ENCODE measurements at places on chromosomes 2 and 18.

GRCh38 chr18:36354989-36355388, 57.5 kb downstream of the FHOD3 start:
- no peak for DNase-seq

DNA sequence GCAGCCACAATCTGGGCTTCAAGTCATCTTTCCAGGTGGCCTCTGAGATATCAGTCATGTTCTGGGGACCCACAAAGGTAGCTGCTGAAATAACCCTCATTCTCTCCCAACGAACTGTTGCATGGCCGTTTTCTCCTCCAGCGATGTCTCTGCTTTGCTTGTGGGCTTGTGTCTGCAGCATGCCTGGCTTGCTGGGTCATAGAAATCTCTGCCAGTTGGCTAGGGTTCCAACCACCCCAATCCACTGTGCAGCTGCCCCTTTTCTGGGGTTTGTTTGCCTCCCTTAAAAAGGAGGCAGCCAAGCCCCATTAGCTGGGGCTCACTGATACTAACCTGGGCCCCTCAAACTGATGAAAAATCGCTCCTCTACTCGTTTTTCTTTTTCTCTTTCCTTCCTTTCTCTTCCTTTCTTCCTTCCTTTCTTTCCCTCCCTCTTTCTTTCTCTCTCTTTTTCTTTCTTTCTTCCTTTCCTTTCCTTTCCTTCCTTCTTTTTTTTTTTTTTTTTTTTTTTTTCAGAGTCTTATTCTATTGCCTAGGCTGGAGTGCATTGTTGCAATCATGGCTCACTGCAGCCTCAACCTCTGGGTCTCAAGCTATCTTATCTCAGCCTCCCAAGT, 680.0 kb downstream of the EPHA4 start:
- DNase-seq, result no peak

DNA sequence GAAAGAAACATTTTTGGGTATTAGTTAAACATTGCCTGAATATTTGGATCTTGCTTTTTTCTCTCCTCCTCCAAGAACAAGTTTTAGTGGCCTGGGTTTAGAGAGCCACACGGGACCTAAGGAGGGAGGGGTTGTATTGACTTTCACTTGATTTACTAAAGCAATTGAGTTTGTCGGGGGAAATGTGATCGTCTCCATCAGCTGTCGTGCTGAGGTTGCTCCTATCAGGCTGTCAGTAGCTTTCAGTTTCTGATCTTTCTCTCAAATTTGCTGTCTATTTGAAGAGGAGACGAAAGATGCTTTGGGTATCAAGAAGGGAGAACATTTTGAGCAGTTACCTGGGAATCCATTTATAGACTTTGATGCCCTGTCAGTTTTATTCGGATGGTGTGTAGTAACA, 106.0 kb downstream of the SETBP1 start:
- no peak for DNase-seq

DNA sequence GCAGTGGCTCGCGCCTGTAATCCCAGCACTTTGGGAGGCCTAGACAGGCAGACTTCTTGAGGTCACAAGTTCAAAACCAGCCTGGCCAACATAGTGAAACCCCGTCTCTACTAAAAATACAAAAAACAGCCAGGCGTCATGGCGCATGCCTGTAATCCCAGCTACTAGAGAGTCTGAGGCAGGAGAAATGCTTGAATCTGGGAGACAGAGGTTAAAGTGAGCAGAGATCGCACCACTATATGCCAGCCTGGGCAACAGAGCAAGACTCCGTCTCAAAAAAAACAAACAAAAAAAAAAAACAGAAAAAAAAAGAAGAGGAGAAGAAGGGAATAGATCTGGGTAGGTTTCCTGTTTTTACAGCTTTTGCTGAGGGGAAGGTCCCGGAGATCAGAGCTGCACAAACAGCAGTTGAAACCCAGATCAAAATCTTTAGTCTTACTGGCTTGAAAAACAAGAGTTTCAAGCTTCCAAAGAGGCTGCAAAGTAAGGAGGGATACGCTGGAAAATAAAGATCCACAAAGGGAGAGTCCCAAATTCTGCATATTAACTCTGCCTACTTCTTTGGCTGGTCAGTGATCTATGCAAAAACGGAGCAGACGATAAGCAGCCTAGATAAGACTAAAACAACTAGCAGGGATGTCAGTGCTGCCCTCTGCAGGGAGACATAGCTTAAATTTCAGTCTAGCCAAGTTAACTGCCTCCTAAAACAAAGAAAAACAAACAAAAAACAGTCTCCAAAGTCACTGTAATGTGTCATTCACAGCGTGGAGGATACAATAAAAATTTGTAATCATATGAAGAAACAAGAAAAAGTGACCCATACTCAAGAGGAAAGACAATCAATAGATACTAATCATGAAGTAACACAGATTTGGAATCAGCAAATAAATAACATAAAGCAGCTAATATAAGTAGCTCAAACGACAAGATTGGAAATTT, 74.1 kb downstream of the TLK1 start:
- peak; percentile 62 for DNase-seq

- DNase-seq, result peak; percentile 72
These were observed 98.3 kb upstream of the ID2 start for GRCh38 chr2:8583400-8584173.

DNA sequence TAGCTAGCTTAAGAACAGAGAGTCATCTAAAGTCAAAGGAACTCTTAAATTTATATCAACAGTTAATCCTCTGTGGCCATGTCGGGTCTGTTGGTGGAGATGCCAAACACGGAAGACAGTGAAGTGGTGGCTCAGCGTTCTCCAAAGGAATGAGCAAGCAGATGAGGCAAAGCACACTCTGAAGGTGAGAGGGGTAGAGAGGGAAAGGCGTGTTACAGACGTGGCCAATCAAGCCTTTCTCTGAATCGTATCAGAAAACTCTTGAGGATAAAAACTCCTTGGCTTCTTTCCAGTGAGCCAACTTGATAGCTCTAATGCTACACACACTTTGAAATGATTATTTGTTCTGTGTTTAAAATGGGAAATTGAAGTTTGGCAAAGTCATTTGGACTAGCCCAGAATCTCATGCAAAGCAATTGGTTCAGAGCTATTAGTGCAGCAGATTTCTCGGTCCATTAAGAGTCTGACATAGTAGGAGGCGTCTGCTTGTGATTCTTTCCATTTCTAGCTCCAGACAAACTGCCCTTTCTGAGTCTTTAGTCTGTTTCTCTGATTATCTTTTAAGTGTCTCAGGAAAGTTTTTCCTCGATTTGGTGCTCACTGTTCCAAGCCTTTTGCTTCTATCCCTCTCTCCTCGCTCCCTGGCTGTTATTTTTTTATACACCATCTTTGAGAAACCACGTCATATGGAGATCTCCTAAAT, 57.5 kb upstream of the CPO start:
- DNase-seq, result no peak

- DNase-seq, result no peak
These were observed 1.7 kb upstream of the FOSL2 start for GRCh38 chr2:28390746-28391563.

GRCh38 chr18:456361-457139, 44.0 kb downstream of the COLEC12 start:
- no peak for DNase-seq

DNA sequence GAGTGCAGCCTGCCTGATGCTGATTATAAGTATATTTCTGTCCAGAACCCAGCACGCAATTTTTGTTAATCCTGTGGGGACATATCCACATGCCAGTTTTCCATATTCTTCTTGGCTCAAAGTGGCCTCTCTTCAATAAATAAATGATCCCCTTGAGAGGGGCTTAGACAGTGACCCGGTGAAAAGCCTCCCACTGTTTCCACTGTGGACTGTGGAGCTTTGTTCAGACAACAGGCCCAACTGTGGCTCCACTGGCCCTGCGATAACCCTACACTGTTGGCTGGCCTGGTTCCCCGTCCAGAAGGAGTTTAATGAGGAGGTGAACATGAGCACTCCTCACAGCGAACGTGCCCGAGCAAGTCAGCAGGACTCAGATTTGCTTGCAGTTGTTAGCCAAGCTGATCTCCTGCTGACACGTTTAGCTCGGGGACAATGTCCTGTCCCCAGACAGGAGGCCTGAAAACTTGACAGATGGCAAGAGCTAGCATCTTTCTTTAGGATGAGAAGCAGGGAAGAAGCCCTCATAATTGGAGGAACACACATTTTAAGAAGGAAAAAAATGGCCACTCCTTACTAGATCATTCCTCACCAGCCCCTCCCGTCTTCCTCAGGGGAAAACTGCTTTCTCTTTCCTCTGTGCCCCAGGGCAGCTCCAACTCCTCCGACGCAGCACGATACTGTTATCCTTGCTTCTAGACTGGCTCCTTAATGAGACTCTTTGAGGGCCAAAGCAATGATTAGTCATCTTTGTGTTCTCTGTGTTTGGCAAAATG, 20.0 kb upstream of the MTCL1 start:
- DNase-seq, result no peak

DNA sequence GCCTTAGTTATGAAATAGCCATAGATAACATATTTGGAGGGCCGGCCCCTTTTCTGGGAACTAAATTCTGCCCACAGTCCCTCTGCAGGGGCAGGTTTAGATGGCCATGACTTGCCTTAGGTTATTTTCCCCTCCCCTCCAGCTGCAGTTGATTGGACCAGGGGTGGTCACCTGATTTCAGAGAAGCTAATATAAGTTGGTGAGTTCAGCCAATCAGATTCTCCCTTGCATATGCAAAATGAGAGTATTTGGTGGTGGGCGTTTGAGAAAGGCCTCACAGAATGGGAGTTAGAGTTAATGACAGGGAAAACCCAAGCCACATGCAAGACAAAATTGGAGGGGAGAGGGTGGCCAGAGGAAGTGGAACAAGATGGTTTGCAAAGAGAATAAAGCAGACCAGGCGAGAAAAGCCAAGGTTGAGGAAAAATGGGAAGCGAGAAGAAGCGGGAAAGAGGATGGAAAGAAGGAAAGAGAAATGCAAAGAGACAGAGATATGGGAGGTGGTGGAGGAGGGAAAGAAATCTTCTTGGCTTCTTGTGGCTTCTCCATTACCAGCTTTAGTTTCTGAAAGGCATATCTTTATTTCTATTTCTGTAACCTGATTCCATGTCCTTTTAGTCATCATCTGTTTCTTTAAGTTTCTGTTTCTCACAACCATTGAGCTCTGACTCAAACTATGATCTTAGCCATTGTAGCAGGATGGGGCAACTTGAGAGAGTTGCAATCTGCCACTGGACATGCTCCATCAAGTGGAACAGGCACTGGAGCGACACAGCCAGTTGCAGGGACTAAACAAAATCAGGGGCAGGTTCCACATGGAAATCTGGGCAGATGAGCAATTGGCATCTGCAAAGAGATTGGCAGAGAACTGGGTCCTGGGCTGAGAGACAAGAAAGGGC, 108.1 kb upstream of the SIX3 start:
- no peak for DNase-seq

GRCh38 chr2:121367246-121367900, 82.4 kb upstream of the TFCP2L1 start:
- no peak for DNase-seq

GRCh38 chr2:163123526-163123925, 285.0 kb upstream of the KCNH7 start:
- no peak for DNase-seq

GRCh38 chr2:222782201-222782730, 78.6 kb upstream of the ACSL3 start:
- DNase-seq, result no peak

GRCh38 chr18:72672364-72673184, 128.4 kb upstream of the CBLN2 start:
- DNase-seq, result no peak

DNA sequence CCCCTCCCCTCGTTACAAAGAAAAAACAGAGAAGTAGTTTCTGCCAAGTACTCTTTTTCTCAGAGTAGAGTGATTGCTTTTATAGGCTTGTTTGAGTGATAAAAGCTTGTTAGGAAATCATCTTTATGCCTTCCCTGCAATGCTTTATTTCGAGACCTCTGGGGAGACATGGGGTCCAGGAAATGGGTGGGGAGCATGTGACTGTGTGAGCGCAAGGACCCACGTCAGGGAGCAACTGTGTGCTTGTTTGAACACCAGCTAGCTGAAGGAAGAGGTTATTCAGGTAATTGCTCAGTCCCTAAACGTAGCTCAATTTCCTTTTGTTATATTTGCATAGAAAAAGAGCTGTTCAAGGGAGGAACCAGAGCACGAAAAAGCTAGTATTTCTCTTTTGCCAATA, 187.3 kb downstream of the FAM210A start:
- peak; percentile 34 for DNase-seq

DNA sequence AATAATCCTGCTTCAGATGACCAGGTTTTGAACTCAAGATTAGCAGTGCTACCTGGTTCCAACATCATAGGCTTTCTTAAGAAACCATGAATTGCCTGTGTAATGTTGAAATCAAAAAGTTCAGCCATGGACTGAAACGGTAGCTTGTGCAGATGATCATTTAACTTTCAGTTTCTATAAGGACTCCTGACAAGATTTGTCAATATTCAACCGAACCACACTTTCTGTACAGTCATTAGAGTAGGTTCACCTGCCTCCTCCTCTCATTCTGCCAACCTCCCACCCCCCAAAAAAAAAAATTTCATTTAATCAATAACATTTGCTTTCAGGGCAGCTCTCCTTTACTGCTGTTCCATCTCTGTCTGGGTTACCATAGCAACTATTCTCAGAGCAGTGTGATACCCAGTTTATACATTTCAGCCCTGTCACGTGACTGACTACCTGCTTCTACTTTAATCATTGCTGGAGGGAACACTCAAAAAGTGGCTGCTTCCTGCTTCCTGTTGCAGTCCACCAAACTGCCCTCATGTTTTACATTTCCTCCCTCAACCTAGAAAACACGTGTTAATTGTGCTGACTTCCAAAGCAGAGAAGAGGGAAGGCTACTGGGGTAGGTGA, 275.5 kb downstream of the SS18 start:
- no peak for DNase-seq

DNA sequence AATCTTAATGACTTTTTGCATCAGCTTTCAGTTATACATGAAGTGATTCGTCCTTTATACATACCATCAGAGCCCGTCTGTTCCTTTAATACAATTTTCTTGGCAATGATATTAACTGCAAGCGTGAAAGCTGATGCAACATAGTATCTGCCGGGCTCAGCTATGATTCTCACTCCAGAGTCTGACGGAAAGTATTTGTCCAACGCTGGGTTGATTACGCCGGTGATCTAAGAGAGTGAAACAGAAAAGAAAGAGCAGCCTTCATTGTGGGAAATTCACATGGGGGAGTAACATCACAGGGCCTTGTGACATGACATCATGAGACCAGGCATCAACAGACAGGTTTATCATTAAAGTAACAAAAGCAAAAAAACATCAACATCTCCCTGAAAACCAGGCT, 6.2 kb downstream of the ODC1 start:
- no peak for DNase-seq

All from T-cell (primary cell).